ENCODE measurements at places on chromosomes 12 and 14.

- no peak overlapping the region for H3K4me3 ChIP-seq
- H3K27ac ChIP-seq: no peak overlapping the region
- H3K36me3 ChIP-seq: peaks cover 21% of the 10 kb centered on the region
- no peak for DNase-seq
These were observed 41.8 kb downstream of the R3HDM2 start for GRCh38 chr12:57389033-57389432.

DNA sequence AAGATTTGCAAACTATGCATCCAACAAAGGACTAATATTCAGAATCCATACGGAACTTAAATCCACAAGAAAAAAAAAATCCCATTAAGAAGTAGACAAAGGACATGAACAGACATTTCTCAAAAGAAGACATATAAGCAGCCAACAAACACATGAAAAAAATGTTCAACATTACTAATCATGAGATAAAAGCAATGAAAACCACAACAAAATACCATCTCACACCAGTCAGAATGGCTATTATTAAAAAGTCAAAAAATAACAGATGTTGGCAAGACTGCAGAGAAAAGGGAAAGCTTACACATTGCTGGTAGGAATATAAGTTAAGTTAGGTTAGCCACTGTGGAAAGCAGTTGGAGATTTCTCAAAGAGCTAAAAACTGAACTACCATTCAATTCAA is 16.2 kb downstream of the CDK17 start:
- peaks cover 9% of the 10 kb centered on the region for H3K36me3 ChIP-seq
- peak overlapping the region; percentile 40 for H3K27ac ChIP-seq
- no peaks in the 10 kb centered on the region for H3K27me3 ChIP-seq
- no peak for DNase-seq
- peaks cover 38% of the 10 kb centered on the region for H3K4me1 ChIP-seq

- no peaks in the 10 kb centered on the region for H3K4me1 ChIP-seq
- H3K27me3 ChIP-seq: no peaks in the 10 kb centered on the region
- peaks cover 56% of the 10 kb centered on the region for H3K36me3 ChIP-seq
- no peak overlapping the region for H3K4me3 ChIP-seq
- no peak for DNase-seq
These were observed 51.1 kb downstream of the TMEM260 start for GRCh38 chr14:56630707-56631106.

- H3K4me3 ChIP-seq: no peak overlapping the region
- DNase-seq: no peak
- no peaks in the 10 kb centered on the region for H3K36me3 ChIP-seq
- H3K27me3 ChIP-seq: no peaks in the 10 kb centered on the region
- no peak overlapping the region for H3K27ac ChIP-seq
- no peaks in the 10 kb centered on the region for H3K4me1 ChIP-seq
These were observed 173.5 kb upstream of the KRR1 start for GRCh38 chr12:75684678-75685616.

GRCh38 chr12:53231921-53232645 is at the start of gene RARG:
RARG (minus strand) TSS chr12:53232209; CDS start chr12:53227545, 4,664 bp downstream.
- H3K4me3 ChIP-seq: peak within 1 kb of the TSS; percentile 95
- peaks cover 28% of the 10 kb centered on the region for H3K4me1 ChIP-seq
- no peaks in the 10 kb centered on the region for H3K36me3 ChIP-seq
- H3K27me3 ChIP-seq: no peaks in the 10 kb centered on the region

- no peaks in the 10 kb centered on the region for H3K27me3 ChIP-seq
- DNase-seq: no peak
- peaks cover 38% of the 10 kb centered on the region for H3K4me1 ChIP-seq
- H3K36me3 ChIP-seq: peaks cover 9% of the 10 kb centered on the region
- peak overlapping the region; percentile 5 for H3K4me3 ChIP-seq
These were observed 15.6 kb downstream of the RCOR1 start for GRCh38 chr14:102608064-102608446.

DNA sequence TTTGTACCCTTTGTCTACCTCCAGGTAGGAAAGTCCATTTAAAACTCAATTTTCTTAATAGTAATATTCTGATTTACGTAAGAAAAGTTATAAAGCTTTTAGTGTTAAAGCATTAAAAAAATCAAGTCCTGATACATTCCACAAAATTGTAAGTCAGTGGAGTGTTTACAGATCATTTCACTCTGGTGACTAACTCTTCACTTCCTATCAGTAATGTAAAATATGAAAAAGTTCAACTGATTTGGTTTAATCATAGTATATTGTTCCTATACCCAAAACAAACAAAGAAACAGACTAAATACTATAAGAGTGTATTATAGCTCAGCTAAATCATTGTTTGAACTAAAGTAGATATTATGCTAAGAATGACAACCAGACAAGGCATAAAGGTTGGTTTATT is 85.9 kb downstream of the VEZT start:
- H3K36me3 ChIP-seq: peaks cover 17% of the 10 kb centered on the region
- H3K27me3 ChIP-seq: no peaks in the 10 kb centered on the region
- H3K4me3 ChIP-seq: no peak overlapping the region
- no peak for DNase-seq

DNA sequence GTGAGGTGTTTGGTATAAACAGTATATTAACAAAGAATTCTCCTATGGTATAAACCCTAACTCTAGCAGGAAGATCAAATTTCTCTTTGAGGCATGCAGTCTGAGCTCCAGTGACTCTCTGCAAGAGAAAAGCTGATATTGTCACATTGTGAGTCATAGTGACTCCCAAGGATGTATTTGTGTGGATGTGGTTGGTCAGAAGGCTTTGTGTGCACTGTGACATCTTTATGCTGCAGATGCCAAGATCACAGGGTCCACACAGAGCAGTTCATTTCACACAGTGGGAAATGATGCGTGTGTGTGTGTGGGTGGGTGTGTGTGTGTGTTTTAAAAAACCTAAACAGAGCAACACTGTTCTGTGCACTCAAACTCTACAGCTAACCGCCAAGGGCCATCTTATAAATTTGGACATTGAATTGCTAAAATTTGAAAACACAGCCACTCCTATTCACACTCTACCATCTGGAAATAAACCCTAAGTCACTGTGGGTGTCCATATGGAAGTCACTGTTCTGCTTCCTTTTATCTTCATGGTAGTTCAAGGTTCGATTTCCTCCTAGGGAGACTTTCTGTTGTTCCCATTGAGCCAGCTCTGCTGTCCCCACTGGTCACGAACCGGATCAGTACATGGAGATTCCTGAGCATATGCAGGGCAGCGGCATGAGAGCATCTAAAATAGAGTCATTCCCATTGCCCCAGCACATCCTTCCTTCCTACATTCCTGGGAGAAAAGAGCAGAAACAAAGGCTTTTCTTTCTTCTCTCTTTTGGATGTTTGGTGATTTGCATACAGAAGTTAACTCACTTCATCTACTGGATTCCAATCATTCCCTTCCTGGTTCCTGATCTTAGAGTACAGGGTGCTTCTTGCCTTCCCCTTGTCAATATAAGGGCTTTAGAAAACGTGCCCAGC is 727.6 kb downstream of the DIO2 start:
- no peaks in the 10 kb centered on the region for H3K4me1 ChIP-seq
- H3K27ac ChIP-seq: no peak overlapping the region
- DNase-seq: no peak
- H3K36me3 ChIP-seq: no peaks in the 10 kb centered on the region
- no peak overlapping the region for H3K4me3 ChIP-seq
- H3K27me3 ChIP-seq: no peaks in the 10 kb centered on the region

DNA sequence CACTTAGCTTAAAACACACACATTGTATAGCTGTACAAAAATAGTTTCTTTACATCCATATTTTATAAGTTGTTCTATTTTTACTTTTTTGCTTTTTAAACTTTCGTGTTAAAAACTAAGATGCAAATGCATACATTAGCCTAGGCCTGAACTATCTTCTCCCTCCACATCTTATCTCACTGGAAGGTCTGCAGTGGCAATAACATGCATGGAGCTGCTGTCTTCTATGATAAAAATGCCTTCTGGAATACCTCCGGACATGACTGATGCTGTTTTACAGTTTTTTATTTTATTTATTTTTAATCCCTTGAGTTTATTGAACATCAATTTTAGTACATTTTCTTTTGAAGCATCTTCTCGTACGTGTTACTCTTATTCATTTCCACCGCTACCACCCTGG is 112.3 kb upstream of the TSPAN8 start:
- no peaks in the 10 kb centered on the region for H3K27me3 ChIP-seq
- no peak overlapping the region for H3K27ac ChIP-seq
- no peaks in the 10 kb centered on the region for H3K4me1 ChIP-seq
- DNase-seq: no peak

DNA sequence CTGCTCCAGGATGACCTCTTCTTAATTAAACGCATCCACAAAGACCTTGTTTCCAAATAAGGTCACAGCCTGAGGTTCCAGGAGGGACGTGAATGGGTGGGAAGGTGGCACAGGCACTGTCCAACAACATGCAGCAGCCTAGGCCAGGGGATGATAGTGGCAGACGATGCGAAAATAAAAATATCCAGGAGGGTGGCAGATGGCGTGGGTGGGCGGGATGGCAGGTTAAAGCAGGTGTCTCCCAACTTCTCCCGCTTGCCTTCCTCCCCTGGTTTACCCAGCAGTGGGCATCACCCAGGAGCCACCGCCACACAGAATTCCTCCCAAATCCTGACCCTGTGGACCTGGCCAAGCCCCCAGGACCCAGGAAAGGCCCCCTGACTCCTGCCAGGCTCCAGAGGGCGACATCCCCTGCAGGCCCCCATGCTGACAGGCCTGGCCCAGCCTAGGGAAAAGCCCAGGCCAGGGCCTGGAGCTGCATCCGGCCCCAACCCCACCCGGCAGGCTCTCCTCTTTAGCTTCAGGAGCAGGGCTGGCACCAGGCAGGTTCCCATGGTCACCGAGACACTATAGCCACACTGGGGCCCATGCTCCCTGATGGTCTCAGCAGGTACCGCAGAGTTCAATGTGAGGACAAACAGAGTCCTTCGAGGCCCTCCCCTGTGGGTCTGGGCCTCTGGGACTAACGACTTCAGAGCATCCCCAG is 9.7 kb downstream of the NCOR2 start:
- peaks cover 27% of the 10 kb centered on the region for H3K4me1 ChIP-seq
- H3K27me3 ChIP-seq: no peaks in the 10 kb centered on the region
- H3K4me3 ChIP-seq: no peak overlapping the region
- H3K27ac ChIP-seq: no peak overlapping the region
- no peak for DNase-seq

- no peak overlapping the region for H3K27ac ChIP-seq
- H3K36me3 ChIP-seq: peaks cover 3% of the 10 kb centered on the region
- no peaks in the 10 kb centered on the region for H3K4me1 ChIP-seq
- no peak overlapping the region for H3K4me3 ChIP-seq
These were observed 234.9 kb downstream of the SNAPC1 start for GRCh38 chr14:61997161-61997560.

- H3K36me3 ChIP-seq: peaks cover 3% of the 10 kb centered on the region
- no peak overlapping the region for H3K4me3 ChIP-seq
- H3K27ac ChIP-seq: peak overlapping the region; percentile 12
- peaks cover 14% of the 10 kb centered on the region for H3K4me1 ChIP-seq
- DNase-seq: no peak
These were observed 248.6 kb downstream of the ZFP36L1 start for GRCh38 chr14:68544081-68544892.

DNA sequence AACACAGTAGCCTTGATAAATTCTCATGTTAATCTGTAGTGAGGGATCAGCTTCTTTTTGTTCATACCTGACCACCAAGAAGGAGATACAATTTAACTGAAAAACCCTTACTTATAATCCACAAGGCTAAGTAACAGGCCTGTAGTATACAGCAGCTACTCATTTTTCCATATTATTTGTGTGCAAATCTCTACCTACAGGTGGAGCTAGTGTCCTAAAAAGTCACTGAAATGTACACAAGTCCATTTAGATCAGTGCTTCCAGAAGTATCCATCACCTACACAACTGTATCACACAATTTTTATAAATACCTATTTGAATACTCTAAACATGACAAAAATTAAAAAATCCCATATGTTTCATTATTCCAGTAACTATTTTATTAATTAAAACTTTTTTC is 173.2 kb downstream of the SLC35F4 start:
- H3K4me1 ChIP-seq: no peaks in the 10 kb centered on the region
- H3K27me3 ChIP-seq: peaks cover 4% of the 10 kb centered on the region
- DNase-seq: no peak

GRCh38 chr14:96512602-96513397 is 10.6 kb downstream of the PAPOLA start:
- H3K4me1 ChIP-seq: peaks cover 58% of the 10 kb centered on the region
- no peak for DNase-seq
- peak overlapping the region; percentile 14 for H3K4me3 ChIP-seq
- H3K27me3 ChIP-seq: no peaks in the 10 kb centered on the region
- H3K27ac ChIP-seq: peak overlapping the region; percentile 82

DNA sequence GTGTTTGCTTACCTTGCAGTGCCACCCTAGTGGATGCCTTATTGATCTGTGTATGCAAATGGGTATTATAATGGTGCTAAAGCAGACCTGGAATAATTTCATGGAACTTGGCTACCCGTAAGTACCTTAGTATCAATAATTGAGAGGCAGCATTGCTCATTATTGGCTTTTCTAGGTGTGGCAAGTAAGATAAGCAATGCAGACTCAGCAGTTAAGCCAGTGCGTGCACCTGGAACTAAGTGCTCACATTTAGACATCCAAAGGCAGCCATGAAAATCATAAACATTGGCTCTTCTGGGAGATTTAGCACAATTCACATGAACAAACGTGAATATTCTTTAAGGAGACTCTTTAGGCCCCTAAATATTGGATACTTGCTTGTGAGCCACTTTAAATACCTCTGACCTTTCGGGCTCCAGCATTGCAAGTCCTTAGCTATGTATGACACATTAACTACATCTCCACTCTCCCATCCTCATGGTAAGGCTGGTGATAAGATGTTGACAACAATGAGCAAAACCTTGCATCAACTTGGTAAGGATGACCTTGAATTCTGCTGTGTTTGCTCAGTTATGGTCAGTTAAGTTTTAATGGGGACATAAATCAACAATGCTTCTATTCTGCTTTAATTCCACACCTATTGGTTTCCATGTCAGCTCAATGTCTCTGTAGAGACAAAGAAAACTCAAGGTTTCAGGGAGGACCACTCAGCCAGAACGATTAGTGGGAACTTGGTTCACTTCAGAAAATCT is 112.0 kb downstream of the SLC5A8 start:
- H3K4me1 ChIP-seq: no peaks in the 10 kb centered on the region
- H3K27me3 ChIP-seq: no peaks in the 10 kb centered on the region
- H3K4me3 ChIP-seq: no peak overlapping the region
- H3K27ac ChIP-seq: no peak overlapping the region
- no peaks in the 10 kb centered on the region for H3K36me3 ChIP-seq
- DNase-seq: no peak

GRCh38 chr12:108666401-108666881 is 32.7 kb upstream of the SELPLG start:
- peak overlapping the region; percentile 4 for H3K27ac ChIP-seq
- peaks cover 32% of the 10 kb centered on the region for H3K4me1 ChIP-seq
- no peak overlapping the region for H3K4me3 ChIP-seq

All from memory B cell (primary cell).